ENCODE measurements at places on chromosomes 4 and X.

GRCh38 chr4:93066749-93067148 lies 761.8 kb upstream of the ATOH1 start:
- no peak for DNase-seq

GRCh38 chr4:24686866-24687692 lies 102.7 kb upstream of the DHX15 start:
- DNase-seq, result no peak

GRCh38 chrX:32448320-32448719 lies 763.0 kb downstream of the DMD start:
- DNase-seq, result no peak

GRCh38 chr4:83361416-83362103 lies 26.9 kb upstream of the HPSE start:
- DNase-seq, result no peak

Data from activated CD4-positive, CD25-positive, alpha-beta regulatory T cell (primary cell).